Type B pancreatic cell (in vitro differentiated cells): ENCODE measurements at places on chromosomes 2 and 18. TPM values are rescaled to one million over a fixed set of nuclear protein-coding genes. Genes with fewer than 3 reads are reported as not detected.

Gene MAB21L4
- total RNA-seq, result 62.0 and 157 TPM in 2 replicates

Gene CERKL
- 2.9 and 4.3 TPM in 2 replicates for total RNA-seq

Gene INHA
- 1.2 and 1.3 TPM in 2 replicates for total RNA-seq

Gene RAB17
- total RNA-seq, result 18.4 and 21.6 TPM in 2 replicates

Gene IGFBP2
- 121 and 252 TPM in 2 replicates for total RNA-seq

Gene INHBB
- 4.9 and 7.5 TPM in 2 replicates for total RNA-seq

Gene AOX1
- total RNA-seq, result 6.4 and 10.3 TPM in 2 replicates

Gene CD302
- 4.2 and 4.7 TPM in 2 replicates for total RNA-seq

Gene METAP1D
- total RNA-seq, result 2.2 and 10.4 TPM in 2 replicates

Gene DSG1
- total RNA-seq, result 4.8 and 40.8 TPM in 2 replicates

Gene CDH2
- total RNA-seq, result 38.2 and 145 TPM in 2 replicates

Gene CXCR1
- not detected in 2 replicates for total RNA-seq

Gene HOXD10
- total RNA-seq, result 0.19 and 0.56 TPM in 2 replicates

Gene NT5C1B
- total RNA-seq, result not detected in 2 replicates

Gene TBR1
- total RNA-seq, result 1.1 TPM in 1 of 2 replicates, not detected in the other

Gene GRP
- total RNA-seq, result 1.2 and 3.0 TPM in 2 replicates

Gene FAM161A
- 3.6 and 12.3 TPM in 2 replicates for total RNA-seq

Gene RFTN2
- 0.07 and 14.9 TPM in 2 replicates for total RNA-seq

Gene CD8B2
- 0.31 TPM in 2 replicates for total RNA-seq

Gene HOXD11
- 0.21 and 1.1 TPM in 2 replicates for total RNA-seq

Gene CTAGE1
- total RNA-seq, result not detected in 2 replicates

Gene STK39
- 22.0 and 26.2 TPM in 2 replicates for total RNA-seq

Gene KIF5C
- 20.4 and 38.9 TPM in 2 replicates for total RNA-seq

Gene LAMA3
- 9.4 and 15.3 TPM in 2 replicates for total RNA-seq

Gene WDR33
- 54.7 and 58.4 TPM in 2 replicates for total RNA-seq

Gene SPP2
- not detected in 2 replicates for total RNA-seq

Gene L3MBTL4
- total RNA-seq, result 2.2 and 4.6 TPM in 2 replicates

Gene LIMS3
- 1.7 and 1.8 TPM in 2 replicates for total RNA-seq

Gene GAD1
- 1.7 and 2.2 TPM in 2 replicates for total RNA-seq

Gene ZNF892
- total RNA-seq, result 7.2 and 14.0 TPM in 2 replicates
